SJCRH30 (cell line): ENCODE measurements at places on chromosomes 7 and 10.

DNA sequence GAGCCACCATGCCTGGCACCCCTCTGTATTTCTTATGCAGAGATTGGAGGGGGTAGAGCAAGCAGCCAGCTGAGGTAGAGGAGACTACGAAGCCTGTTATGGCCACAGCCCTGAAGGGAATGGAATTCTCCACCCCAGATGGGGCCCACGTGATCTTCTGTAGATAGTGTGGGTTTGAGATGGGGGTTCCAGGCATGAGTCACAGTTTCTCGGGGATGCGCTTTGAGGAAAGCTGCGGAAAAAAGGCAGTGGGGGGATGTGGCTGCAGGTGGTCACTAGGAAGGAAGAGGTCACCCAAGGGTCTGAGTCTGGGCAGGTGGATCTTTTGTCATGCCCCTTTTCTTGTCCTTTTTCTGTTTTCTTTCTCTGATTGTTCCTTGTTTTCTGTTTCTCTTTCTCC lies 11.5 kb downstream of the FAM131B start:
- no peak overlapping the region for H3K27ac ChIP-seq
- no peaks in the 10 kb centered on the region for H3K4me1 ChIP-seq
- peaks cover 25% of the 10 kb centered on the region for H3K27me3 ChIP-seq
- no peaks in the 10 kb centered on the region for H3K36me3 ChIP-seq
- H3K4me3 ChIP-seq, result no peak overlapping the region
- DNase-seq, result no peak

DNA sequence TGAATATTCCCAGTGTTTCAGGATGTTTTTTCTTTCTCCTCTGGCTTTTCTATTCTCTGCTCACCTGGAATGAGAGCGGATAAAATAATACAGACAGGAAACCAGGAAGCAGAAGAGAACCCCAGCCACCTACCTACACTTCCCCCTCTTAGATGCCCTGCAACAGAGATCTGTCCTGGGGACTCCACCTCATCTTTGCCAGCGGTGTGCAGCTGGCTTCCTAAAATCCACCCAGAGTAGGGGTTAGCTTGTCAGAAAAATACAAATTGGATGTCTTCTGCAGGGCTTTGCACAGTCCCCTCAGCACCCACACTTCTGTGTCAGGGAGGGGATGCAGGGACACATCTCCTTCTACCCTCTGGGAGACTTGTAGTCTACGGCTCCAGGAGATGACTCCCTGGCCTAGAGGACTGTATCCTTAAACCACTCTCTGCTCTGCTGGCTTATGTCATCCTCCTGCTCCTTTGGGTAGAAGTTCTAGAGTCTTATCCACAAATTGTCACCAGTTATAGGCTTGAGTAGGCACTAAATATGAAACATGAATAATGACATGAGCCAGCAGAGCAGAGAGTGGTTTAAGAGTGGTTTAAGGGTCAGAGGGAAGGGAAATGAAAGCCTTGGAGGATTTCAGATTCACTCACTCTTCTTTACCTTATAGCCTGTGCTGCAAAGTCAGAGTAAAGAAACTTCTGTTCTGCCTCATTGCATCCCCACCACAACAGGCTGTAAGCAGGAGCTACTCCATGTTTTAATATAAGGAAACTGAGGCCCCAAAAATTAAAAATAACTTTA lies 749.4 kb downstream of the AUTS2 start:
- H3K36me3 ChIP-seq, result no peaks in the 10 kb centered on the region
- no peak overlapping the region for H3K27ac ChIP-seq
- H3K27me3 ChIP-seq, result no peaks in the 10 kb centered on the region
- no peak overlapping the region for H3K4me3 ChIP-seq
- H3K4me1 ChIP-seq, result peaks cover 8% of the 10 kb centered on the region; the same call in 1 of the 2 replicates
- DNase-seq, result no peak

GRCh38 chr7:99843808-99844207 lies 16.0 kb downstream of the CYP3A43 start:
- DNase-seq, result no peak
- H3K4me1 ChIP-seq, result no peaks in the 10 kb centered on the region

GRCh38 chr10:72083790-72084459 lies 4.4 kb downstream of the SPOCK2 start:
- H3K27ac ChIP-seq, result no peak overlapping the region
- H3K4me1 ChIP-seq, result no peaks in the 10 kb centered on the region
- H3K36me3 ChIP-seq, result no peaks in the 10 kb centered on the region
- no peak overlapping the region for H3K4me3 ChIP-seq

- no peak for DNase-seq
- no peaks in the 10 kb centered on the region for H3K27me3 ChIP-seq
Observed at GRCh38 chr7:134829380-134829986, 50.0 kb downstream of the CALD1 start.
